ENCODE measurements at places on chromosomes 16 and 17.
A peak's percentile ranks its signal among the peaks of the same experiment; 100 is the strongest.

GRCh38 chr17:31733326-31733725 lies 125.7 kb downstream of the COPRS start:
- no peak for DNase-seq

- no peak for DNase-seq
These were observed 1.4 kb downstream of the ITGB4 start for GRCh38 chr17:75722542-75723095.

GRCh38 chr17:17779015-17779611 lies 57.7 kb downstream of the SREBF1 start:
- no peak for DNase-seq

DNA sequence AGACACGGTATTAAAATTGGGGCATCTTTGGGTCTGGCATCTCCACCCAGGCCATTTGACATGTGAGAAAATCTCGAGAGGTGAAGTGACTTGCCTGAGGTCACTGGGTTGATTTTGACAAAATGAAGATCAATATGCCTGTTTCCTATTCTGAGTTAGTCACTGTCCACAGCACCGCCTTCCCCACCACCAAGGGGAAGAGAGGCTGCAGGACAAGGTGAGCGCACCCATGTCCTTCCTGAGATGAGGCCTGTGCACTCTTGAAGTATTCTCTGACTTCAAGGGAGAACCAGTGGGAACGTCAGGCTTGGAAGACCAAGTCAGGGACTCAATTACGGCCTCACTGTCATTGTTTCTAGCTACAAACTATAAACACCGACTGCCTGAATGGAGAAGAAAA lies 49.9 kb upstream of the WSB1 start:
- DNase-seq, result no peak

DNA sequence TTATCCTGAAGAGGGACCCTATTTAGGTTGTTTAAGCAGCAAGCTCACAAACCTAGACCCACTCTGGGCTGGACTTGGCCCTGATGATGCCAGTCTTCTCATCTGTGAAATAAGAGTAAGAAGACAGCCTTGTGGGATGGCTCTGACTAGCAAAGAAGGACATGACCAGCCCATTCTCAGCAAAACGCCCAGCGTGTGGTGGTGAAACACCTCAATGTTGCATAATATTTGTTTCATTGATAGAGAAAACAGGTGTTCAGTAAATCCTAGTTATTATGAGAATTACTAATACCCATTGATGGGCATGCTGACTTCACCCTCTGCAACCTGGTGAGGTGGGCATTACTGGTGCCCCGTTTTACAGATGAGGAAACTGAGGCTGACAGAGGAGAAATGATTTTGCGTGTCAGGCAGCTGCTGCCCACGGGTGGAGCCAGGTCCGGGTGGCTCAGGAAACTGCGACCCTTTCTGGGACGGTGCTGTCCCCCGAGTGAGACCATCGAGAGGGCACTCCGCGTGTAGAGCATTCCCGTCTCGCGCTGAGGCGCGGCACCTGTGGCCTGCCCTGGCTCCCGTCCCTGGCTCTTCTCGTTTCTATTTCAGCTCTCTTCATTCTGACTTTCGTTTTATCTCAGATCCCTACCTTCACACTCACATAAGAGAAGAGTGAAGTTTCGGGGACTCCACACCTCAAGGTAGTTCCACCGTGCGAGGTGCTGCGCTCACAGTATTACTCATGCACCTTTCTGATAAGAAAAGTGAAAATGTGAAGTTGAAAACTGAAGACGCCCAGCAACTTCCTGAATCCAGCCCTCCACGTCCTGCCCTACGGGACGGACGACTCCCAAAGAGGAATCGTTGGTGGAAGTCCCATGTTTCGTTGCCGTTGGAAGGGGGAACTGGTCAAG lies 48.5 kb downstream of the IRF8 start:
- DNase-seq, result peak; percentile 75

- no peak for DNase-seq
These were observed 29.7 kb upstream of the GAN start for GRCh38 chr16:81284995-81285600.

DNA sequence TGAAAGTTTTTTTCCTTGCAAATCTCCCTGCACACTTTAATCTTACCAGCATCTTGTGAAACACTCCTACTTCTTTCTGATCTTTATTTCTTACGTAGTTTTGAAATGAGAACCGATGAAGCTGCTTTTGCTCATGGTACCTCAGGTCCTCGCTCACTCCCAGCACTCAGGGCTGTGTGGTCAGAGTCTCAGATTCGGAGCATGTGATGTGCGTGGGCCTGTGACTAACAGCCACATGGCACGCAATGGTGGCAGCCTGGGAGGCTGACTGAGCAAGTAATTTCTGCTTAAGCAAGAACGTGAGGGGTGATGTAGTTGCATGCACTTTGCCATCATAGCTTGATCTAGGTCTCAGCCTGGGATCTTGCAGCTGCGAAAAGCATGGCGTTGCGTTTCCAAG lies 624.3 kb downstream of the MAF start:
- DNase-seq, result no peak

GRCh38 chr17:16443511-16444257 lies 28.3 kb downstream of the TRPV2 start:
- DNase-seq, result no peak

DNA sequence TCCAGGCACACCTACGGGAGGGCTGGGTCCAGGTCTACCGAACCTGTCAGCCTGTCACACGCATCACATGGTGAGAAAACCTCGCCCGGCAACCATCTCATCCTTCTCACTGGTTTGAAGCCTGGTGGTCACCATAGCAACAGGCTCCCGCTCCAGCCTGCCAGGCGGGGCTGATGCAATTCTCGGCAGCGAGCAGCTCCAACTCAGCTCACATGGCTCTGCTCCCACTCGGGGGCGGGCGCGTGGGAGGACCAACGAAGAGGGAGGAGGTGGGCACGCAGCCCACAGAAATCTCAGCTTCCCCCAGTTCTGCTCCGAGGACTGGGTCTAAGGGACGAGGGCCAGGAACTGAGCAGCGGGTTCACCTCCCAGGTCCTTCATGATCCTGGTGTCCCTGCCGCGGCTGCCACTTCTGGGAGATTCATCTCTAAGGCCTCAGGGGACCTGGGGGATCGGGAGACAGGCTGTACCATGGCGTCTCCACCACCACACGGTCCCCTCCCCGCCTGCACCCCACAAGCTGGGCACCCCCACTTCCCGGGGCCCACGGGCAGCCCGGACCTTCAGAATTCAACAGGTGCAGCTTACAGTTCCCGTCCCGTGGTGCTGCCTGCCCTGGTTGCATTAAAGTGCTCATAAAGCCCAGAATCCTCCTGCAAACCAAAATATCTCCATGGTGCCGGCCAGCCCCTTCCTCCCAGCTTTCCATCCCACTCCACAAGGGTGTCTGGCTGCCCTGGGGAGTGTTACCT lies 25.8 kb downstream of the ABR start:
- DNase-seq, result no peak

- no peak for DNase-seq
These were observed 40.8 kb downstream of the CYB5B start for GRCh38 chr16:69465083-69465721.

- DNase-seq, result no peak
These were observed 92.0 kb upstream of the CDH5 start for GRCh38 chr16:66274335-66275110.

GRCh38 chr17:6018788-6019187 lies 51.4 kb upstream of the WSCD1 start:
- DNase-seq, result no peak

DNA sequence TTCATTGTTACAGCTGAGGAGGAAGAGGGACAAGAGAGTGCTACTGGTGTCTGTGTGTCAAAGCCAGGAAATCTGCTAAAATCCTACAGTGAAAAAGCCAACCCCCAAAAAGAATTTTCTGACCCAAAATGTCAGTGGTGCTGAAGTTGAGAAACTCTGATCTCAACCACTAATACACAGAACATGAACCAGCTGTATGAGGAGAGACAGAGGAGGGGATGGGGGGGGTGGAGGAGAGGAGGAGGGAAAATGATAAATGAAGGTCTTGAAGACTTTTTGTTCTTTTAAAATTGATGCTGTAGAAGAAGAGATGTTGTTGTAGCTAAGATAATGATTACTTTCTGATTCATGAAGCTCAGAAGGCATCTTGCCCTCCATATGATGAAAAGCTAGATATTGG lies 27.4 kb upstream of the CDRT4 start:
- DNase-seq, result no peak

GRCh38 chr16:1308977-1309885 lies at the start of gene UBE2I:
TSS of gene UBE2I (plus strand) at chr16:1309636. CDS start at chr16:1314031, 4,395 bp downstream.
- DNase-seq, result peak; percentile 89

- DNase-seq, result no peak
These were observed 621 bp downstream of the CEP95 start for GRCh38 chr17:64507413-64507782.

- no peak for DNase-seq
These were observed 525.2 kb upstream of the GOT2 start for GRCh38 chr16:59259074-59259949.

DNA sequence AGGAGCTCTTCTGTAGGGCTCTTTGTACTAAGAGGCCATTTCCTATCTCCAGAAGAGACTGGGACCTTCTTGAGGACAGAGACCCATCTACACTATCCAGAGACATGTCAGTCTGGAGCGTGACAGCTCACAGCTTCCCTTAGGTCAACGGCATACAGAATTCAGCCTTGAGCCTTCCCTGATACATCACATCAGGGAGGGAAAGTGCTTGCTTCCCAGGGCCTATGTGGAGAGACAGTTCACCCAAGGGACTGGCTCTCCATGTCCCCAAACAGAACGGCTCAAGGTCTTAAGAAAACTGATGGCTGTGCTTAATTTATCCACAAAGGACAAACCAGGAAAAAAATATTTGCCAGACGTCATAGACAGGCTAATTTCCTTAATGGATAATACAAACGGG lies 7.7 kb downstream of the CENPV start:
- DNase-seq, result no peak

DNA sequence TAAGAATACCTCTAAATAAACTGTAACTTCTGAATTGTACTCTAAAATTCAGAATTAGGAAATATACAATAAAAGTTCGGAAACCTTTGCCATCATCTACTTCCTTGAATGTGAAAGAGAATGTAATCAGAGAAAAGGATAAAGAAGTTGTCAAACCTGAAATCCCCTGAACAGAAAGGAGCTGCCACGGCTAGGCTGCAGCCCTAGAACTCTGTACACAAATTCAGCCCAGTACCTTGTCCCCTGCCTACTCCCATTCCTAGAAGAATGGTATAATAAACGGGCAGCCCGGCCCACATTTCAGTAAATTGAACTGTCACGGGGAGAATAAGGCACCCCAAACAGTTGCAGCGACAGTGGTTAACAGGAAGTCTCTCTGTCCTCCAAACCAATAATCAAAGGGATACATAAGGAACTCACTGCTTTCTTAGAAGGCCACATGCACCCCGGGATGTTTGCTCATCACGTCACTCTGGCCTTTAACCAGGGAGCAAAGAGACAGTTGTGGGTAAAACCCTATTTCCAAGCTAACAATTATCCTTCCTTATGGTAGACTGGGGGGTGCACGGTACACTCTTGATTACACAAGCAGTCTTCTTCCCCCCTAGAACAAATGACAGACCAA lies 24.3 kb upstream of the RFFL start:
- no peak for DNase-seq

- no peak for DNase-seq
These were observed 41.2 kb downstream of the EMP2 start for GRCh38 chr16:10539236-10539635.

GRCh38 chr17:40772101-40772500 lies at the start of gene KRT26:
TSS of gene KRT26 (minus strand) at chr17:40772201. CDS start at chr17:40772113, 88 bp downstream.
- DNase-seq, result no peak

- DNase-seq, result no peak
These were observed 439.0 kb downstream of the UTP18 start for GRCh38 chr17:51699303-51699702.

All from GM12892 (cell line).